ENCODE measurements at places on chromosomes 1 and 21. TPM values are rescaled to one million over a fixed set of nuclear protein-coding genes. Genes with fewer than 3 reads are reported as not detected.

ZNF648 gene
- total RNA-seq: not detected

GRCh38 chr1:226679853-226680516 is 59.1 kb downstream of the ITPKB start:
- H3K4me3 ChIP-seq: peak overlapping the region; percentile 70
- peak overlapping the region; percentile 90 for H3K27ac ChIP-seq
- H3K27me3 ChIP-seq: no peaks in the 10 kb centered on the region
- H3K4me1 ChIP-seq: peaks cover 98% of the 10 kb centered on the region
- peak; percentile 78 for DNase-seq

DNA sequence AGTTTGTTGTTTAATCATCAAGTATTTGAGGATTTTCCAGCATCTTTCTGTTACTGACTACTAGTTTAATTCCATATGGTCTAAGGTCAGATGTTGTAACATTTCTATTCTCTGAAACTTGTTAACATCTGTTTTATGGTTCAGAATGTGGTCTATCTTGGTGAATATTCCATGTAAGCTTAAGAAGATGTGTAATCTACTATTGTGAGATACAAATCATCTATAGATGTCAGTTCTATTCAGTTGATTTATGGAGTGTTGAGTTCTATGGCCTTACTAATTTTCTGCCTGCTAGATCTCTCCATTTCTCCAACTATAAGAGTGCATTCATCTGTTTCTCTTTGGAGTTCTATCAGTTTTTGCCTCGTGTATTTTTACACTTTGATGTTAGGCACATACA is 31.5 kb downstream of the WARS2 start:
- H3K27ac ChIP-seq: no peak overlapping the region
- H3K4me3 ChIP-seq: no peak overlapping the region
- no peaks in the 10 kb centered on the region for H3K4me1 ChIP-seq
- no peak for DNase-seq
- H3K36me3 ChIP-seq: no peaks in the 10 kb centered on the region

DNA sequence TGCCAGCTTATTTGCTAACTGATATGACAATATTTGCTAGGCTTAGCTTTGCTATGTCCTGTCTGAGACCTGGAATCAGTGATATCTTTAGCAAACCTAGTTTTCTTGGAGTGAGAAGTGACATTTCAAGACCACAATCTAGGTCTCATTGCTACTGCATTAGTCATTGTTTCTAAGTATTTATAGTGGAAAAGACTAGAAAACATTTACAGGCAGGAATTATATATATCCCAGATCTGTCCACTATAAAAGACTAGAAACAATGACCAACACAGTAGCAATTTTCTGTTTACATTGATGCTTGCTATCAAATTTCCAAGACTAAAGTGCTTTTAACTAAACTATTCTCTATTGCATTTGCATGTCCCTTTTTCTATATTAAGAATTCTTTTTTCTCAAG is 5.0 kb upstream of the RGS18 start:
- no peak for DNase-seq
- H3K4me3 ChIP-seq: no peak overlapping the region
- no peaks in the 10 kb centered on the region for H3K36me3 ChIP-seq

DNA sequence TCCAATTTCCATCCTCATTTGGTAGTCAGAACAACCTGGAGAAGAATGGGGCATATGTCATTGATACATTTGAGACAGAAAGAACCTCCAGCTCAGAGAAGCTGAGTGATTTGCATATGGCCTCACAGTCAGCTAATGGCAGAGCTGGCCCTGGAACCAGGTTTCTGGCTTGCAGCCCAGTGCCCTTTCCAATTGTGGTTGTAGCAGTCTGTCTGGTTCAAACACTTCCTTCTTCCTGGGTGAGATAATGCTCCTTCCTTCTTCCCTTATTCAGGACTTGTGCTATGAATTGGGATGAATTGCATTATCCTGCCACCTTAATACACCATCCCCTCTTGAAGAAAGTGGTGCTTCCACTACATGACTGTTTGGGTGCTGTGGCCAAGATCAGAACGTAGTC is 24.2 kb downstream of the SLC5A9 start:
- no peak overlapping the region for H3K27ac ChIP-seq
- no peaks in the 10 kb centered on the region for H3K36me3 ChIP-seq
- DNase-seq: no peak
- peaks cover under 1% of the 10 kb centered on the region for H3K4me1 ChIP-seq
- H3K27me3 ChIP-seq: peaks cover 3% of the 10 kb centered on the region

GRCh38 chr1:202831906-202832305 is 21.2 kb downstream of the PCAT6 start:
- no peak overlapping the region for H3K4me3 ChIP-seq
- H3K27ac ChIP-seq: no peak overlapping the region
- no peaks in the 10 kb centered on the region for H3K36me3 ChIP-seq

- H3K4me3 ChIP-seq: no peak overlapping the region
- H3K27me3 ChIP-seq: peaks cover 6% of the 10 kb centered on the region
- H3K4me1 ChIP-seq: peaks cover 6% of the 10 kb centered on the region
- H3K36me3 ChIP-seq: no peaks in the 10 kb centered on the region
- no peak overlapping the region for H3K27ac ChIP-seq
These were observed 103.4 kb upstream of the ADAR start for GRCh38 chr1:154711416-154711815.
